Renal cortical epithelial cell (primary cell): ENCODE measurements at places on chromosomes 4 and X.

- peak; percentile 88 for DNase-seq
Observed at GRCh38 chr4:175273995-175274753, 356.0 kb downstream of the ADAM29 start.

- DNase-seq, result peak; percentile 15
Observed at GRCh38 chrX:29687687-29688086, 527.7 kb upstream of the MAGEB2 start.

DNA sequence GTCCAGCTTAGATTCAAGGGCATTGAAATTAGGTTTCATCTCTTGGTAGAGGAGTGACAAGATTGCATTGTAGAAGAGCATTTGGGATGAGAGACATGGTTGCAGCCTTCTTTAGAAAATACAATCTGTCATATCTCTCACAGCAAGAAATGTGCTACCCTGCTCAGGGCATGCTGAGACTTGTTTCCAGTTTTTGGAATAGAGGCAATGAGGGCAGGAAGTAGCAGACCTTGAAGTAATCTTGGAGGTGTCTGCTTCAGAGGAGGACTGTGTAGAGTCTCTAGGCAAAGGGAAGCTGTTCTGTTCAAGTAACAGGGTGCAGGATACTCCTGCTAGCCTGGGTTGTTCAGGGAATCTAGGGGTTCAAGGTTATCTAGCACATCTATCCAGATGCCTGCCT, 116.1 kb upstream of the ZNF827 start:
- no peak for DNase-seq

DNA sequence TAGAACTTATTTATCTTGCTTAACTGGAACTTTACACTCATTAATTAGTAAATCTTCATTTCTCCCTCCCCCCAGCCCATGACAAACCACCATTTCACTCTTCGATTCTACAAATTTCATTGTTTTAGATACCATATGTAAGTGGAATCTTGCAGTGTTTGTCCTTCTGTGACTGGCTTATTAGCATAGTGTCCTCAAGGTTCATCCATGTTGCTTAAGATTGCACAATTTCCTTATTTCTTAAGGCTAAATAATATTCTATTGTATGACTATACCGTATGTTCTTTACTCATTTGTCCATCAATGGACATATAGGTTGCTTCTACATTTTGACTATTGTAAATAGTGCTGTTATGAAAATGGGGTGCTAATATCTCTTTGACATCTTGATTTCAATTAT, 24.5 kb upstream of the RNF212 start:
- DNase-seq, result no peak

DNA sequence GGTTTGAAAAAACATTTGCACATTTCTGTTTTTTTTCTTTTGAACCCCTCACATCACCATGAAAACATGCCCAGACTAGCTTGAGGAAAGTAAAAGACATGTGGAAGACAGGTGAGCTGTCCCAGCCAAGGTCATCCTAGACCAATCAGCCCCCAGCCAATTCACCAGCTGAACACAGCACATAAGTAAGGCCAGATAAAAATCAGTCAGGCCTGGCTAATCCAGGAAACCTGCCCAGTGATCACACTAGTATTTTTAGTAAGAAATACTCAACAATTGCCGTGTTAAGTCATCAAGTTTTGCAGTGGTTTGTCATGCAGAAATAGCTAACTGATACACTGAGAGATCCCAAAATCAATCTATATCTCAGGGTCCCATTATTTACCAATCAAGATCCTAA, 4.4 kb upstream of the SMR3A start:
- peak; percentile 9 for DNase-seq

DNA sequence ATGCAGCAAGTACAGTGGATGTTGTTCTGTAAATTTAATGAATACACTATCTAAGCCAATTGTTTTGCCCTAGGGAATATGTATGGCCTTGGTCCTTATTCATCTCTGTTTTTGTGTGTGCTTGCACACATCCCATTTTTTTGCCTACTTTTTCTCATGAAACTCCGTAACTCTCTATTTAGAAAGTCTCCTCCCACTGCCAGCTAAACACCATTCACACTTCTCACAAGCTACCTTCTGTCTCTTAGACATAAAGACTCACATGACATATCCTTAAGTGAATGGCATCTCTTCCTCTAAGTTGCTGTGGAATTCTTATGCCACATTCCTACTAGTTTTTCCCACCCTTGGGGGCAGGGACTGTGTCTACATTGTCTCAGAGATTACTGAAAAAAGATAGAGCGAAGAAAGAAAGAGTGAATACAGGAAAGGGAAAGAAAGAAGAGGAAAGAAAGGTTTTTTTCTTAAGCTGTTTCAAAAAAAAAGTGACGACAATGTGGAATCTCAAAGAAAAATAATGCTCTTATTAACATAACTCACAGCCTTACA, 117.5 kb downstream of the ATG4A start:
- DNase-seq, result no peak

DNA sequence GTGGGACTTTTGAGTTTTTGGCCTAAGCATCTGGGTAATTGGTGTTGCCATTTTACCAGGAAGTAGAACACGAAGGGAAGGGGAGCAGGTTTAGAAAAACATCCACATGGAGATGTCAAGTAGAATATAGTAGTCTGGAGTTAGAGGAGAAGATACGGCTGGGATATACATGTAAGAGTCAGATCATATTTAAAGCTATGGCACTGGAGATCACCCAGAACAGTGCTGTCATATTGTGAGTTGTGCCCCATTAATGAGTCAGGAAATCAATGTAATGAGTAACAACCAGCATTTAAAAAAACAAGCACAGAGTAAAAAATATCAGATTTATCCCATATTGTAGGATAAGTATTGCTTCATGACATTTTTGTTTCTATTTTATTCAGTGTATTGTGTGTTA, 4.2 kb downstream of the GSTCD start:
- DNase-seq, result peak; percentile 26

DNA sequence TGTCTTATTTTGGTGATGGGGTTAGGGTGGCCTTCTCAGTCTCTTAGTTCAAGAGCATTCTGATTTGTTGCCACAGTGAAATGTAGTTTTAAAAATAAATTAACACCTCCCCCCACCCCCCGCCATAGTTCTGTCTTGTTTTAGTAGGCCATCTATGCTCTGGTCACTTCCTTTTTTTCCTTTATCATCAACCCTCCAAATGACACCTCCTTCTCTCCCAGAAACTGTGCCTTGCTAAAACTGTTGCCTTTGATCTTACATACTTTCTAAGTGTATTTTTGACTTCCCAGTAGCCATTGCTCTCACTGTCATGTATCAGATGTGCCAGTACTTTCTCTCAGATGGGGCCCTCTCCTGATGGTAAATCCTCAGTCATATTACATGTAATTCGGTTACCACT, 14.5 kb upstream of the NDUFC1 start:
- DNase-seq, result no peak

GRCh38 chrX:40273356-40274050, 175.7 kb upstream of the BCOR start:
- DNase-seq, result no peak

- DNase-seq, result no peak
Observed at GRCh38 chr4:158229768-158230167, 19.5 kb downstream of the TMEM144 start.

DNA sequence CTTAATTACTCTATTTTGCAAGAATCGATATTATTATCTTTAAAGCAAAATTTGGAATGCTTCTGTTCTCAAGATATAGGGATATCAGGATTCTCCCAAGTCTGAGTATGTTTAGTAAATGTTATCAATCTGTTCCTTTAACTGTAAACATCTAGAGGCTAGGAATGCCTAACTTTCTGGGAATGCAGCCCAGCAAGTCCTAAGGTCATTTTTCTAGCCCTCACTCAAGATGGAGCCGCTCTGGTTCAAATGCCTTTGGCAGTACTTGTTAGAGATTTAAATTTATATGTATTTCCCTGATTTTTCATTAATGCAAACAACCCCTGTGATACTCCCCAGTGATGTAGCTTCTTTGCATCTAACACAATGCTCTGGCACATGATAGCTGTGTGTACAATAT, 623.8 kb upstream of the LCORL start:
- no peak for DNase-seq

GRCh38 chrX:151680805-151681204, 14.5 kb upstream of the PRRG3 start:
- DNase-seq, result peak; percentile 3

DNA sequence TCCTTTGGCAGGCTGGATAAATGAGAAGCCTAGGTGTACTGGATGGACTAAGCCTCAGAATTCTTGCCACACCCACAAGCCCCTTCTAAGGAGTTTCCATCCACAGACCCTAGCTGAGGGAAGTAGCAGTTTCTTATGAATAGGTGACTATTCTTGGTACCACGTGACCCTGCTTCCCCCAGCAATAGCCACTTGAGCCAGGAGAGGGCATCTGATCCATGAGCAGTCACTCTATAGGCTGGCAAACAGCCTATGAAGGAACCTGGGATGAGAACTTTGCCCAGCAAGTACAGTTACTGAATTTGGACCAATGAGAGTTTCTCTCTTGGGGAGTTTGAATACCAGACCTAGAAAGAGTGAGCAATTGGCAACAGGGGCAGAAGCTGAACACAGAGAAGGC, 84.0 kb downstream of the RTL9 start:
- DNase-seq, result peak; percentile 46

DNA sequence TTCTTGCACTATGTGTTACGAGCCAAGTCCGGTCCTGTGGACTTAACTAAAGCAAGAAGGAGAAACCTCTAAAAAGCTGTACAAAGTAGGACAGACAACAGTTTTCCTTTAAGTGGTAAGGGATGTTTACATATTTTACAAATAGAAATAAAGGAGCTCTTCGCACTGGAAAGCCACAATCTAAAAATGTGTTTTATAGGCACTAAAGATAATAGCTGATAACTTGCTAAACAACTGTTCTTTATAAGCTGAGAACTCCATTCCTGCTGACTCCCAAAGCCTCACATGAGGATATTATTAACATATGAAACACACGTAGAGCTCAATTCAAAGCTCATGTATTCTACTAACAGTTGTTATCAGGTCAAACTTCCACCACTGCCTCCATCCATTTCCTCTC, 519.9 kb downstream of the INPP4B start:
- no peak for DNase-seq

DNA sequence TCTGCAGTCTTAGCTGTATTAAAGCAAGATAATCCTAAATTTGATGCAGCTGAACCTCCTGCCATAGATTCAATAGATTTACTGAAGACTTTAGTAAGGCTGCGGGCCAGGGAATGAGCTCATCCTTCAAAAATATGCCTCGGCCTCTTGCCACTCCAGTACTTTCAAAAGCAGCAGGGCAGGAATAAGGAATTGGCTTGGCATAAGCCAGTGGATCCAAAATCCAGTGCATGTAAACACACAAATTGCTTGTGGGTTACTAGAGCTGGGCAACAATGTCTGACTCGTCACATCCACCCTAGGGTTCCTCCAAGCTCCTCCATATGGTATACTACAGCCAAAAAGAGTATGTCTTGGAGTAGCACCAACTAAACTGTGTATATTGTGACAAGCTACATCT, 165.0 kb downstream of the AMELX start:
- DNase-seq, result no peak

GRCh38 chrX:19964017-19964710, 26.7 kb downstream of the BCLAF3 start:
- no peak for DNase-seq

DNA sequence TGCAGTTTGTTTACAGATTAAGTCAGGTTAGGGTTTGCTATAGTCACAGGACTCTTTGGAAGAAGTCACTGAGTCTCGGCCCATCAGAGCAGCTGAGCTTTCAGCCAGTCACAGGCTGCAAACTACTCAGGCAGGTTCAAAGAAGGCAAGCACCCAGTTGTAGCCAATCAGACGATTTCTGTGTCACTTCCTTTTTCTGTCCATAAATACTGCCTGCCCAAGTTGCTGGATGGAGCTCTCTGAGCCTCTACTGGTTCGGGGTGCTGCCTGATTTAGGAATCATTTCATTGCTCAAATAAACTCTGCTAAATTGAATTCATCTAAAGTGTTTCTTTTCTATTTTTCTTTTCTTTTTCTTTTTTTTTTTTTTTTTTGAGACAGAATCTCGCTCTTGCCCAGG, 7.3 kb upstream of the SH3BP2 start:
- DNase-seq, result no peak

DNA sequence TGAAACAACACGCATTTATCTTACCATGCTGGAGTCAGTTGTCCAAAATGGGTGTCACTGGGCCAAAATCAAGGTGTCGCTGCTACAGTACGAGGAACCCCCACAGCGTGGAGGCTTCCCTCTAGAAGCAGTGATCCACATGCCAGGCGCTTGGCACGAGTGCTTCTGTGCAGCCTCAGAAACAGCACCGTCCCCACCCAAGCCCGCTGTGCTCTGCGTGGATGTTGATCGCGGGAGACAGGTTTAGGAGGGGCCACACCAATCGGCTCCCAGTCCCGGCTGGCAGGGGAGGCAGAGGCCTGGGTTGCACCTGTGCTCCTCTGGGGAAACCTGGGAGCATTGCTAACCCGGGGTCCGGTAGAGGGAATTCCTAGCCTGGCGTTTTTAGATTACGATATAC, 165.5 kb upstream of the PSAPL1 start:
- DNase-seq, result no peak

DNA sequence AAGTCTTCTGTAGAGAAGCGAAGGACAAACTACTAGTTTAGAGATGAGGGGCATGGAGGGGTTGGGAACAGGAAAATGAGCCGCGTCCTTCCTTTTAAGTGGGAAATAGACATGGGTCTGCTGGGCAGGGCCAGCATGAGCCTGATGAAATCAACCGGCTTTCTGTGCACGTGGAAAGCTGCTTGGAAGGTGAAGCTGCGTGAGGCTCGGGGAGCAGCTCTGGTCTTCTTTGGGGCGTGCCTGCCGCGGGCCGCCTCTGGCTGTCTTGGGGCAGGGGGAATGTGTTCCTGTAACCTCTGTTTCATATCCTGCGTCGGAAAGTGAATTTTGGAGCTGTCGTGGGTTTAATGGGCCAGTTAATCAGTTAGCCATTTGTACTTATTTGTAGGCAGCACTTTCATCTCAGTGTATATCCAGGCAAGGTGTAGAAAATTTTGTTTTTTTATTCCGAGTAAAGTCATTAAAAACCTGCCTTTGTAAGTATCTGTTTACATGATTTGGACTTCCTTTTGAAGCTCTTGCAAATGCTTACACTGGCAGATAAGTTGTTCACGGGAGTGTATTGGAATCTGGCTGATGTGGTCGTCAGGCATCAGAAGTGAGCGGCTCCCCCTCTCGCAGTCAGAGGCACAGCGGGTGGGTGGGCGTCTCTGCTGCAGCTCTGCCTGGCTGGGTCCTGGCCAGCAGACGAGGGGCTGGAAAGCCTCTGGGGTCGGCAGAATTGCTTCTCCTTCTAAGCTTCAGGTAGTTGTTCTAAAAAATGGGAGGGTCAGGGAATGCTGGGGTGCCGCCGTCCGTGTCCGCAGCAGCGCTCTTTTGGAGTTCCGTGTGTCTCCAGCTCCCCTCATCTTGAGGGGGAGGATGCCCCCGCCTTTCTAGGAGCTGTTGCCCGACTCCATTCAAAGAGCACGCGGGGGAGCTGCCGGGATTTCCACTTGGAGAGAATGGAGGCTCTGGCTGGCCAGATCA, 70.5 kb upstream of the HGFAC start:
- peak; percentile 52 for DNase-seq

DNA sequence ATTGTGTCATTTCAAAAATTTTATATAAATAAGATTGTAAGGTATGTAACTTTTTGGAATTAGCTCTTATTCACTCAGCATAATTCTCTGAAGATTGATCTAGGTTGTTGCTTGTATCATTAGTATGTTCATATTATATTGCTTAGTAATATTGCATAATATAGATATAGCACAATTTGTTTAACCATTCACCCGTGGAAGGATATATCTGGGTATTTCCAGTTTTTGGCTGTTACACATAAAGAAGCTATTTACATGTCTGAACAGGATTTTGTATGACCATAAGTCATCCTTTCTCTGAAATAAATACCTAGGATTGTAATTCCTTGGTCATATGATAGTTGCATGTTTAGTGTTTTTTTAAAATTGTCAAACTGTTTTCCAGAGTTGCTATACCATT, 82.5 kb downstream of the CPEB2 start:
- no peak for DNase-seq

GRCh38 chr4:122764821-122765215, 32.3 kb downstream of the BBS12 start:
- DNase-seq, result peak; percentile 86
